Mesothelial cell of epicardium (in vitro differentiated cells): ENCODE measurements at places on chromosomes 5 and 9.

- no peak overlapping the region for H3K27ac ChIP-seq
- H3K4me3 ChIP-seq: no peak overlapping the region
- peaks cover 5% of the 10 kb centered on the region for H3K4me1 ChIP-seq
Observed at GRCh38 chr5:108634010-108634616, 113.6 kb upstream of the FER start.

DNA sequence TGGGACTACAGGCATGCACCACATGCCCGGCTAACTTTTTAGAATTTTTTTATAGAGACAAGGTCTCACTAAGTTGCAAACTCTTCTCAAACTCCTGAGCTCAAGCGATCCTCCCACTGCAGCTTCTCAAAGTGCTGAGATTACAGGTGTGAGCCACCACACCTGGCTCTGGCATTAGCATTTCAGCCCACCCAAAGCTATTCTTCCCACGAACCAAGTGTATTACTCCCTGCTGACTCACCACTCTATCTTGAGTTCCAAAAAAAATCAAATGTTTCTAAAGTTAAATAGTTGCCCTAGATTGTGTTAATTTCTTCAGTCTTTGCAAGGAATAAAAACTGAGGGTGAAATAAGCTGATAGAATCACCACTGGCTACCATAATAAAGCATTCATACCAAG, 205.5 kb downstream of the ARRDC3 start:
- DNase-seq: no peak
- H3K4me1 ChIP-seq: peaks cover 10% of the 10 kb centered on the region
- no peaks in the 10 kb centered on the region for H3K27me3 ChIP-seq

DNA sequence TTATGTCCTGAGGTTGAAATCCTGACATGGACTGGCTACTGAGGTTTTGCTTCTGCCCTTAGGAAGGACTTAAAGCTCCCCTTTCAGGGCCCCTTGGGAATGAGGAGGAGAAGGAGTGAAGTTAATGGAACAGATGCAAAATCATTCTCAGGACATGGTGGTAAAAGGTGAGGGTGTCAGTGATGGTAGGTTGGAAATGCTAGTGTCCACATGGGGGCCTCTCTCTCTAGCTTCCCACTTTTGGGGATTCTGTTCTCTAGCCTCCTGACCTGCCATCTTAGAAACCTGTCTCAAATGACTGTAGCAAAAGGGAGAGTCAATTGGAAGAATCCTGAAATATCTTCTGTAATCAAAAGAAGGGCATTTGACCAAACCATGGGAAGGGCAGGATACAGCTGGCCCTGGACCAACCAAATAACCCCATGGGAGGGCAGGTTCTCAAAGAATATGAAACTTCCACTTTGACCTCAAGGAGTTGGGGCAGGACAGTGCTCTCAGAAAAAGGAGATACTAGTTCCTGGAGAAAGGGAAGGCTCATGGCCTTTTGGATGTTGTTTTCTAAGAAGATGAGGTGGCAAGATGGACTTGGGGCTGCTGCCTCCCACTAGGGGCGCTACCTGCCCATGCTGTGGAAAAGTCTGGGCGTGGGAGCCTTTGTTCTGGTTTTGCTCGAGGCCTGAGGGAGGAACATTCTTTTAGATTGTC, 21.2 kb upstream of the MLANA start:
- no peak overlapping the region for H3K27ac ChIP-seq
- DNase-seq: no peak
- H3K36me3 ChIP-seq: no peaks in the 10 kb centered on the region
- peaks cover 28% of the 10 kb centered on the region for H3K4me1 ChIP-seq

DNA sequence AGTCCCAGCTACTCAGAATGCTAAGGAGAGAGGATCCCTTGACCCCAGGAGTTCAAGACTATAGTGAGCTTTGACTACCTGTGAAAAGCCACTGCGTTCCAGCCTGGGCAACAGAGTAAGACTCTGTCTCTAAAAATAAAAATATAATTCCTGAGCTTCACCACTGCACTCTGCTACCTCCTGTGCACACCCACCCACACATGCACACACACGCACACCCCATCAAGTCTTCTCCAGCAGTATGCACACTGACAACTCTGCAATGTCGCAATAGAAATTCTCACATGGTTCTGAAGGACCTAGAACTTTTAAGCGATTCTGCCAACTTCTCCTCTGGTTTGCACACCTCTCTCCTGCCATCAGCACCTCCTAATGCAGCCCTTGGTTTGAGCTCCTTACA, 47.5 kb upstream of the FAT2 start:
- H3K27ac ChIP-seq: no peak overlapping the region
- H3K27me3 ChIP-seq: no peaks in the 10 kb centered on the region
- H3K4me3 ChIP-seq: no peak overlapping the region
- no peaks in the 10 kb centered on the region for H3K4me1 ChIP-seq
- no peaks in the 10 kb centered on the region for H3K36me3 ChIP-seq

DNA sequence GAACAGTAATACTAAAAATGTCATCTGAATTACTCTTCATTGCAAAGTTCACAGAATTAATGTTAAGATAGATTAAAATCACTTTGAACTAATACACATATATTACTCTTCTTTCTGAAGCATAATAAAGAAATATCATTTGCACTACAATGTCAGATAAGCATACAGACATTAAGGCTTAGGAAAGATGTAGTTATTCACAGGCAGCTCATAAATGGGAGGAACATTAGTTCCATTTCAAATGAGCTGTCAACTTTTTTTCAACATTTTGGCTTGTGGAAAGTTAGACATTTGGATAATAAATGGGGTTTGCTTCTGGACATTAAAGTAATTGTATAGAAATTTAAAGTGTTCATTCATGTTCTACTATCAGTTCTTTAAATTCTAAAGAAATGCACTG, 6.3 kb downstream of the FGF10 start:
- no peak for DNase-seq
- no peaks in the 10 kb centered on the region for H3K36me3 ChIP-seq
- peaks cover 64% of the 10 kb centered on the region for H3K27me3 ChIP-seq
- no peak overlapping the region for H3K27ac ChIP-seq

DNA sequence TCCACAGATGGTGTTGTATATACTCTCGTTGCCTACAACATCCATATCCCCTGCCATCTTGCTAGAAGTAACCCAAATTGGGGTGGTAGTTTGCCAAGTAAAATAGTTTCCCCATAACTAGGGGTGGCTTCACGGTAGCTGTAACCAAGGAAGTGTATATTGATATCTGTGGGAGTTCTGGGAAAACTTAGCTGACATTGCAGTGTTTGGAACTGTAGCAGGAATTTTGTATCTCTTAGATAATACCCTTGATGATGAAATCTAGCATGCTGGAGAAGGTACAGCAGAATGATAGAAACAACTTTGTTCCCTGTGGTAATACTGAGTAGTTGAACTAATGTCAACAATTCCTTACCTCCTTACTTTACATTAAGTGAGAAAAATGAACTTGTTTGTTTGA, 29.8 kb downstream of the FBXL7 start:
- H3K4me3 ChIP-seq: no peak overlapping the region
- H3K27me3 ChIP-seq: no peaks in the 10 kb centered on the region
- no peak overlapping the region for H3K27ac ChIP-seq
- DNase-seq: no peak
- H3K4me1 ChIP-seq: peaks cover 7% of the 10 kb centered on the region

- H3K27ac ChIP-seq: no peak overlapping the region
- DNase-seq: no peak
- H3K27me3 ChIP-seq: peaks cover 10% of the 10 kb centered on the region
- no peaks in the 10 kb centered on the region for H3K4me1 ChIP-seq
- peaks cover 1% of the 10 kb centered on the region for H3K36me3 ChIP-seq
Observed at GRCh38 chr9:121802753-121803152, 151.3 kb downstream of the DAB2IP start.

DNA sequence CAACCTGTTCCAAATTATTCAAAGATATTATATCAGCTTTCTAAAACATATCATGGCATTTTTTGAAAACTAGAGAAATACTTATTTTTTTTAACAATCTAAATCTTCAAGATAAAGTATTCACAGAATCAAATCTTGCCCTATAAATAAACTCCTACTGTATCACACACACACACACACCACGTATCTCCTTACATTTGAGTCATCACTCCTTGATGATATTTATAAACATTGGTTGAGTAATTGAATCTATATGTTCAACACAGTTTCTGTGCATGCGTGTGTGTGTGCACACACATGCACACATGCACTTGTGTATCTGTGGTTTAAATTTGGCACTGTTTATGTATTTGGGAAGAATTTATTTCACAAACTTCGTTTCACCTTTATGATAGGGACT, 1716.4 kb downstream of the EFNA5 start:
- no peaks in the 10 kb centered on the region for H3K27me3 ChIP-seq
- no peak overlapping the region for H3K4me3 ChIP-seq
- no peak overlapping the region for H3K27ac ChIP-seq
- no peaks in the 10 kb centered on the region for H3K36me3 ChIP-seq
- DNase-seq: no peak

- H3K27ac ChIP-seq: no peak overlapping the region
- DNase-seq: no peak
- H3K36me3 ChIP-seq: no peaks in the 10 kb centered on the region
- H3K27me3 ChIP-seq: no peaks in the 10 kb centered on the region
- no peak overlapping the region for H3K4me3 ChIP-seq
Observed at GRCh38 chr9:8822667-8823025, 1023.1 kb upstream of the DMAC1 start.

DNA sequence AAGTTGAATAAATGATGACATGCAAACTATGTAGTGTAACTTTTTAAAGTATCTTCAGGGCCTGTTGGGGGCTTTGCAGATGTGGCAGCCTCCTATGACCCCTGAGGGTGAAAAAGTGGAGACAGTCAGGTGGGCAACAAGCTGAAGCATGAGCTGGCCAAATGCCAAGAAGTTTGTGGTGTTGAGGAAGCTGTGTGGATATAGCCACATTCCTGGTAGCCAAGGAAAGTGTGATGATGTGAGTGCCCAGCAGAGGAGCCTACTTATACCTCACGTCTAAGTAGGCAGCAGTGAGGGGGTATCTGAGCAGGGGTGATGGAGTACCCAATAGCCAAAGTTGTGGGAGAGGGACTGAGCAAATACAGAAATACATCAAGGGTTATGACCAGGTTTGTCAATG, 621.2 kb upstream of the CDH6 start:
- H3K4me3 ChIP-seq: no peak overlapping the region
- peaks cover 4% of the 10 kb centered on the region for H3K4me1 ChIP-seq

GRCh38 chr5:26034813-26035212, 1003.6 kb downstream of the CDH9 start:
- no peak overlapping the region for H3K4me3 ChIP-seq
- no peak for DNase-seq
- no peaks in the 10 kb centered on the region for H3K36me3 ChIP-seq
- no peaks in the 10 kb centered on the region for H3K4me1 ChIP-seq
- H3K27ac ChIP-seq: no peak overlapping the region
- H3K27me3 ChIP-seq: no peaks in the 10 kb centered on the region

GRCh38 chr5:176590035-176590717, 19.8 kb downstream of the GPRIN1 start:
- H3K4me1 ChIP-seq: no peaks in the 10 kb centered on the region
- H3K27ac ChIP-seq: no peak overlapping the region
- H3K36me3 ChIP-seq: no peaks in the 10 kb centered on the region

DNA sequence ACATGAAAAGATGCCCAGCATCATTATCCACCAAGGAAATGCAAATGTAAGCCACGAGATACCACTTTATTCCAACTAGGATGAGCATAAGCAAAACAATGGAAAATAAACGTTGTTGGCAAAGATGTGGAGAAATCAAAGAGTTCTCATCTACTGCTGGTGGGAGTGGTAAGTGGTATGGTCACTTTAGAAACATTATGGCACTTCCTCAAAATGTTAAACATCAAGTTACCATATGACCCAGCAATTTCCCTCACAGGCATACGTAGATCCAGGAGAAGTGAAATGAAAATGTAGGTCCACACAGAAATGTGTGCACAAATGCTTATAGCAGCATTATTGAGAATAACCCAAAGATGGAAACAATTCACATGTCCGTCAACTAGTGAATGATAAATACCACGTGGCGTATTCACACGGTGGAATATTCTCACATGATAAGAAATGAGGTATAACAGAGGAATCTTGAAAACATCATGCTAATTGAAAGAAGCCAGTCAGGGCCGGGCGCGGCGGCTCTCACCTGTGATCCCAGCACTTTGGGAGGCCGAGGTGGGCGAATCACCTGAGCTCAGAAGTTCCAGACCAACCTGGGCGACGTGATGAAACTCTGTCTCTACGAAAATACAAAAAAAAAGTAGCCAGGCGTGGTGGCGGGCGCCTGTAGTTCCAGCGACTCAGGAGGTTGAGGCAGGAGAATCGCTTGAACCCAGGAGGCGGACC, 16.4 kb upstream of the FLT4 start:
- no peak overlapping the region for H3K4me3 ChIP-seq
- DNase-seq: no peak
- no peaks in the 10 kb centered on the region for H3K36me3 ChIP-seq
- H3K4me1 ChIP-seq: no peaks in the 10 kb centered on the region

DNA sequence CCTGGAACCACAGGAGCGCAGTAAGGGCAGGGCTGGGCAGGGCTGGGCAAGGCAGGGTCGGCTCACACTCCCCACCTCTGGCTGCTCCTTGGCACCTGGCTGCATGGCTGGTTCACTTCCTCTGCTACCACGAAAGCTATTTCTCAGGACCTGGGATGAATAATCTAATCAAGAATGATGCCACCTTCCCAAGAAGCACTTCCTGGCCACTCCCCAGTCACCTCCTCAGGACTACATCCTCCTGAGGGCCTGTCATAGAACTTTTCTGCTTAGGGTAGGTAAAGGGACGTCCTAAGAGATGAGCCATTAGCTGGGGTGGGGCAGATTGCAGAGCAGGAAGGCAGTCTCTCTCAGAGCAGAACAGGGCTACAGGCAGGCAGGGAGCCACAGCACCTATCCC, 288.2 kb upstream of the MAP3K1 start:
- DNase-seq: no peak
- peaks cover 38% of the 10 kb centered on the region for H3K4me1 ChIP-seq
- no peaks in the 10 kb centered on the region for H3K27me3 ChIP-seq
- H3K36me3 ChIP-seq: no peaks in the 10 kb centered on the region

DNA sequence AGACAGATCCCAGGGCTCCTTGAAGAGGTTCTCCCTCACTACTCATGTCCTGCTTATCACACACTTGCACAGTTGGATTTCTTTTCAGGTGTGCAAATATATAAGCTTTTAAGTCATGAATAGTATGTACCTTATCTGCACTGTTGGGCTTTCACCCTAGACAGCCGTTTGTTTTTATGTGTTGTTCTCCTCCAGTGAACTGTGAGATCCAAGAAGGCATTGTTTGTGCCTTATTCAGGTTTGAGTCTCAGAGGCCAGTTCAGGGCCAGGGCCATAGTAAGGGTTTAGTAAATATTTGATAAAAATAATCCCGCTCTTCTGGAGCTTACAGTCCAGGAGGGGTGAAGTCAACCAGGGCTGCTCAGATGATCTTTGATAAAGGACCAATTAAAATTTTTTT, 480.0 kb downstream of the TMEM38B start:
- no peaks in the 10 kb centered on the region for H3K4me1 ChIP-seq
- no peaks in the 10 kb centered on the region for H3K36me3 ChIP-seq
- H3K27ac ChIP-seq: no peak overlapping the region
- H3K27me3 ChIP-seq: no peaks in the 10 kb centered on the region
- H3K4me3 ChIP-seq: no peak overlapping the region

GRCh38 chr5:172782169-172783039, 11.4 kb upstream of the DUSP1 start:
- no peak for DNase-seq
- H3K36me3 ChIP-seq: no peaks in the 10 kb centered on the region
- H3K27ac ChIP-seq: no peak overlapping the region
- H3K4me1 ChIP-seq: peaks cover 3% of the 10 kb centered on the region
